ENCODE measurements at places on chromosomes 6 and 20. TPM values are rescaled to one million over a fixed set of nuclear protein-coding genes. Genes with fewer than 3 reads are reported as not detected.

Gene TJAP1
- 58.6 TPM for total RNA-seq

Gene TMEM74B
- 87.6 TPM for total RNA-seq

Gene MLN
- total RNA-seq: not detected

Gene OLIG3
- total RNA-seq: not detected

- no peaks in the 10 kb centered on the region for H3K36me3 ChIP-seq
- no peak overlapping the region for H3K4me3 ChIP-seq
- no peak overlapping the region for H3K27ac ChIP-seq
- DNase-seq: no peak
Measured at GRCh38 chr6:111278731-111279130, 191.4 kb downstream of the SLC16A10 start.

DNA sequence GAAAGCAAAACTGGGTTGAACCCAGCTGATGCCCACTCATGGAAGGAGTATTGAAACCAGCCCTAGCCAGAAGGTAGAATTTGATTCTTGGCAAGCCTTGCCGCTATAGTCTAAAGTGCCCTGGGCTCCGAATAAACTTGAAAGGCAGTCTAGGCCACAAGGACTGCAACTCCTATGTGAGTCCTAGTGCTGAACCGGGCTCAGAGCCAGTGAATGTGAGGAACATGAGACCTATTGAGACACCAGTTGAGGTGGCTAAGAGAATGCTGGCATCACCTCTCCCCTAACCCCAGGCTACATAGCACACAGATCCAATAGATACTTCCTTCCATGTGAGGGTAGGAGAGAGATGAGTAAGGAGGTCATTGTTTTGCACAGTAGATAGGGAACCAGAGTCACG lies 3.5 kb upstream of the DEFB110 start:
- H3K4me1 ChIP-seq: no peaks in the 10 kb centered on the region
- no peaks in the 10 kb centered on the region for H3K27me3 ChIP-seq
- DNase-seq: no peak
- H3K27ac ChIP-seq: no peak overlapping the region

DNA sequence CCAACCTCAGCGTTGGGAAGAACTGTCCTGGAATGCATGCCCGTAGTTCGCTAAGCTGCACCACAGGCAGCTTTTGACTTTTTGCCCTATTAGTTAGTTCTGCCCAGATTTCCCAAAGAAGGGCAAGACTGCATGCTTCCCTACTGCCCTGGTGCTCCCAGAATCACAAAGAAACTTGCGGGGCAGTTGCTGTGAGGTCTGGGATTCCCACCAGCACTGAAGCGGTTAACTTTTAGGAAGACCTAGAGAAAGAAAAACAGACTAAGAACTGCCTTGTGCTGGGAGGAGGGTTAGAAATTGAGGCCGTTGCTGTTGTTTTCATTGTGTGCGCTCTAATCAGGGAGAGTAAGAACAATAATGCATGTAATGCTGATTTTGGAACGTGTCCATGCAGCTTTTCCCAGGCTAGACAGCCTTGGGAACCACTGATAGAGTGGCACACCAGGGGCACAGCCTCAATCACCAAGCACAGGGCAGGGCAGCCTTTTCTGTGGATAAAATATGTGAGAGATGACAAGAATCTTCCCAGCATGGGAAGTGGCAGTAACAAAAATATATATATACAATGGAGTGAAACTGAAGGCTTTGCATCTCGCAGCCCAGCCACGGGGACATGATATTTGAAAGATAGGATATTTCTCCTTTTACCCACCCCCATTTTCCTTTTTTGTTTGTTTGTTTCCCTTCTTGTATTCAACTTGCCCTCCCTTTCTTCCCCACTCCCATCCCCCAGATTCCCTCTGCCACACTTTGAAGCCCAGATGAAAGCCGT lies 137.7 kb upstream of the HEY2 start:
- H3K27ac ChIP-seq: no peak overlapping the region
- no peak overlapping the region for H3K4me3 ChIP-seq
- no peaks in the 10 kb centered on the region for H3K27me3 ChIP-seq

GRCh38 chr6:109305028-109305427 lies 77.2 kb downstream of the CD164 start:
- no peak overlapping the region for H3K4me3 ChIP-seq
- no peaks in the 10 kb centered on the region for H3K4me1 ChIP-seq
- no peak overlapping the region for H3K27ac ChIP-seq
- DNase-seq: no peak
- no peaks in the 10 kb centered on the region for H3K36me3 ChIP-seq

DNA sequence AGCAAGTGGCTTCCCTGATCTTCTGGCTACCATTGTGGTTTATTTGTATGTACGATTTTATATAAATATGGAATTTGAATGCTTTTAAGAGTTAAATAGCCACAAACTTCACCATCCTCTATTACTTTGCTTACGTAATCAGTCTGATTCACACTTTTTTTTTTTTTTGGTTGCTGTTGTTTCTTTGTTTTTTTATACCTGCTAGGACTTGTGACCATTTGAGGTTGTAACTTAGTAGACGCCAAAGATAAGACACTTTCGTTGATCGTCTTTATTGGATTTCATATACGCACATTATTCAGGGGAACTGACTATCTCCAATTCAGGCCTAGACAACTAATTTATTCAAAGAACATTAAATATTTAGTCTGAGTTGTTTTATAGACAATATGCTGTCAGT lies 559.0 kb downstream of the CBLN4 start:
- H3K27ac ChIP-seq: no peak overlapping the region
- H3K36me3 ChIP-seq: no peaks in the 10 kb centered on the region
- H3K4me3 ChIP-seq: no peak overlapping the region
- H3K27me3 ChIP-seq: no peaks in the 10 kb centered on the region
- no peak for DNase-seq

DNA sequence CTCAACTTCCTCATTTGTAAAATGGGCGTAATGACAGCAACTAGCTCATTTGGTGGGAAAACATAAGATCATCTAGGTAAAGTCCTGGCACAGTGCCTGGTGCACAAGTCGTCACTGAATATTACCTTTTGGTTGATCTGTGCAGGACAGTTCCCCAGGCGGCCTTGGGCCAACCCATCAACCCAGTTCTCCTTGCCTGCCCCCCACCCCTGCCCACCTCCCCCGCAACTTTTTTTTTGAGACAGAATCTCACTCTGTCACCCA lies 99.2 kb downstream of the JPH2 start:
- H3K27ac ChIP-seq: no peak overlapping the region
- no peaks in the 10 kb centered on the region for H3K36me3 ChIP-seq
- no peaks in the 10 kb centered on the region for H3K27me3 ChIP-seq
- DNase-seq: no peak
- H3K4me1 ChIP-seq: no peaks in the 10 kb centered on the region

DNA sequence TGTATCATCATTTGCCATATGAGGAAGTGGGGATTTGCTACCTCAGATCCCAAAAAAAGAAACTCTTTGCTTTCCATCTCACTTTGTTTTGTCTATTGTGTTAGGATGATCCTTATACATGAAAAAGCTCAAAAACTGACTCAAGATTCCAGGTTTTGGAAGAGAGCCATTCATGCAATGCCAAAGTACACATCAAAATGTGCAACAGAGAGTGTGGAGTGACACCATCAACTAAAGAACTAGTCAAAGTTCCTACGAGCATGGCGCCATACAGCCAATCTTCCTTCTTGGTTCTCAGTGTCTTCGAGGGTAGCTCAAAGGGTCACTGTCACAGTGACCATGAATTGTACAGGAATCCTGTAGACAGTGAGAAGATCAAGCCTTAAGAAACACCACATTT lies 255.8 kb upstream of the SASH1 start:
- no peaks in the 10 kb centered on the region for H3K27me3 ChIP-seq
- no peak overlapping the region for H3K27ac ChIP-seq
- no peak overlapping the region for H3K4me3 ChIP-seq
- no peaks in the 10 kb centered on the region for H3K4me1 ChIP-seq
- H3K36me3 ChIP-seq: no peaks in the 10 kb centered on the region

- no peak overlapping the region for H3K27ac ChIP-seq
- no peak overlapping the region for H3K4me3 ChIP-seq
- H3K36me3 ChIP-seq: no peaks in the 10 kb centered on the region
- no peak for DNase-seq
- no peaks in the 10 kb centered on the region for H3K4me1 ChIP-seq
Measured at GRCh38 chr6:3406362-3406821, 50.5 kb downstream of the SLC22A23 start.

GRCh38 chr6:2687456-2687855 lies 63.3 kb downstream of the MYLK4 start:
- H3K4me3 ChIP-seq: no peak overlapping the region
- H3K36me3 ChIP-seq: no peaks in the 10 kb centered on the region
- no peak overlapping the region for H3K27ac ChIP-seq
- no peak for DNase-seq
- no peaks in the 10 kb centered on the region for H3K27me3 ChIP-seq

DNA sequence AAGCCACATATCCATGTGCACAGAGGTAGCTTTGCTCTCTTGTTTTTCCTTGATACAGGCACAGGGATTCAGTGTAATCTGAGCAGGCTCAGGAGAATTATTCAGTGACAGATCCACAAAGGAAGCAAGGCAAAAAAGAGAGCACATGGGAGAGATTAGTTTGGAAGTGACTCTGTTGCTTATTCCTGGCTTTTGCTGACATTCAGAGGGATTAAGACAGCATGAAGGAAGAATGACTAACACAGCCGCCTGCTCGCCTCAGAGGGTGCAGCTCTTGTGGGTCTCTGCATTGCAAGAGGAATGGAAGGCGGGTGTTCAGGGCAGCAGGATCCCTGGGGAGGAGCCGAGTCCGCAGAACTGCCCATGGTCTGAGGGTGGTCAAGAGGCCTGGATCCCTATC lies 203.4 kb upstream of the KCNQ5 start:
- H3K27me3 ChIP-seq: peaks cover 3% of the 10 kb centered on the region
- no peak for DNase-seq
- no peak overlapping the region for H3K4me3 ChIP-seq
- H3K27ac ChIP-seq: no peak overlapping the region

Data from Peyer's patch (tissue), 4 donors.